Right lung (tissue), 10 donors: ENCODE measurements at places on chromosomes 1 and 21.

DNA sequence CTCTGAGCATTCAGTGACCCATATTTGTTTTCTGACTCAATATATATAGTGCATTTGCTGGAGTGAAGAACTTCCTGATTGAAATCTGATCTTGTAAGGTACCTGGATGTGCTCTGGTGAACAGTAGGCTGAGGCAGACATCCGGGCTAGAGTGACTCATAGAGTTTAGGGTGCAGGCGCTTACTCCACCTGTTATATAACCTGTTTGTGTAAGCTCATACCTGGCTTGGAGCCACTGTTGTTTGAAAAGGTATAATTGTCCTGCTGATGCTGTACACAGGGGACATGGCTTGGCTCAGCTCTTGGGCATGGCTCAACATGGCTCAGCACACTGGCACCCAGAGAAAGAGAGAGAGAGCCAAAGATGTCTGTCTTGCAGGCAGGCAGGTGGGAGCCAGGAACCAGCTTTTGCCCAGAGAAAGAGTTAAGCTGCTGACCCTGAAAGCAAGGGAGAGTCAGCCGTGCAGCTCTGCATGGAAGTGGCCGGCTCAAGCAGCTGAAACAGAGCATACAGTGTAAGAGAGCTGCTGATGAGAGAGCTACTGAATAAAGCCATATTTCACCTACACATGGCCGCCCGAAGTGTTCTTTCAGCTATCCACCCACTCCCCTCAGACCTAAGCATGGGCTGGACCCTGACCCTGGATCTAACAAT is 43.2 kb downstream of the GJA5 start:
- DNase-seq = no peak

- no peak for DNase-seq
Measured at GRCh38 chr1:36941316-36941978, 92.9 kb downstream of the GRIK3 start.

- DNase-seq = no peak
Measured at GRCh38 chr1:244057474-244058385, 6.6 kb downstream of the ZBTB18 start.

DNA sequence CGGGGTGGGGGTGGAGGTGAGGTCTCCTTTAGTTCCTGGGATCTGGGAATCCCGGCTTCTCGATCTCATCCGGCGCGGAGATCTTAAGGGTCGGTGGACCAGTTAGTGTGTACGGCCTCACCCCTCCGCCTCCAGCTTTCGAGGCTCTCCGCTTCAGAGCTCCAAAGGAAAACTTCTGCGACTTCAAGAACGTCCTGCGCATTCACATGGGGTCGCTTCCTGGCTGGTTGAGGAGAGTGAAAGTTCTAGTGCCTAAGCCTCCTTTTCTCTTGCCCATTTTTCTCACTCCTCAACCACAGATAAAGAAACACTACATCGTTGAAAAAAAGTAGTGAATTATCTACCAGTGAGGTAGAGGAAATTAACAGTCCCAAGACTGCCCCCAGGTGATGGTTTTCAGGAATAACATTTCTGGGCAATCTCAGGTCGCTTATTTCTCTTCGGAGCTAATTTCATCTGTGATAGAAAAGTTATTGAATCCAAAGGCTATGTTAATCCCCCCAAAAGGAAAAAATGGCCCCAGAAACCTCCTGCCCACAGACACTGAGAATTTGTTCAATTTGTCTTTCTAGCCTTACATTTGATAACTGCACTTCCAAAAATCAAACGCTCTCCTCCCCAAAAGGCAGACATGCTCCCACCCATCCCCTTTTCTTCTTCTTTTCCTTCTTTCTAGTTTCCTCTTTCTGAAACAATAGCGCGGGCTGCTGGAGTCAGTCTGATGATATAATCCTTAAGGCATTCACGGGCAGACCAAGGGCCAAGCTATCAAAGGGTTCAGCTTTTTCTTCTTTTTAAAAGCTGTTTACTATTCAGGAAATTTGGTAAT is 20.6 kb upstream of the TBX15 start:
- peak; percentile 60 for DNase-seq

DNA sequence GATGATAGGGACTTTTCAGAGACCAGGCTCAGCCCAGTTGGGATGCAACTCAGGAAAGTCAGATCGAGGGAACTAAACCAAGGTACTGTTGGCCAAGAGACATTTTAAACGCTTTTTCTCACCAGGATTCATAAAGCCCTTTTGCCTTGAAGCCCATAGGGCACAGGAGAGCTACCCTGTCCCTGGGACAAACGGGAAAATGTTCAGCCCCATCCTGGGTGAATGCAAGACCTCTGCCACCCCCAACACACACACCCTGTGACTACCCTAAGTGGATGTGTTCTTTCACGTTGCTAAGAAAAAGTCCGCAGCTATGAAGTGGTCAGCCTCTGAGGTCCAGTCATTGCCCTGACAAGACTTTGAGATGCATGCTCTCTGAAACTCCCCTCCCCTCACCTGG is 58.4 kb downstream of the ITPKB start:
- no peak for DNase-seq

- DNase-seq = no peak
Measured at GRCh38 chr1:156821801-156822200, 5.2 kb upstream of the SH2D2A start.

GRCh38 chr1:32247983-32248889 is 1.2 kb downstream of the FAM167B start:
- peak; percentile 38 for DNase-seq

GRCh38 chr1:167186771-167187170 is 33.9 kb upstream of the POU2F1 start:
- no peak for DNase-seq

DNA sequence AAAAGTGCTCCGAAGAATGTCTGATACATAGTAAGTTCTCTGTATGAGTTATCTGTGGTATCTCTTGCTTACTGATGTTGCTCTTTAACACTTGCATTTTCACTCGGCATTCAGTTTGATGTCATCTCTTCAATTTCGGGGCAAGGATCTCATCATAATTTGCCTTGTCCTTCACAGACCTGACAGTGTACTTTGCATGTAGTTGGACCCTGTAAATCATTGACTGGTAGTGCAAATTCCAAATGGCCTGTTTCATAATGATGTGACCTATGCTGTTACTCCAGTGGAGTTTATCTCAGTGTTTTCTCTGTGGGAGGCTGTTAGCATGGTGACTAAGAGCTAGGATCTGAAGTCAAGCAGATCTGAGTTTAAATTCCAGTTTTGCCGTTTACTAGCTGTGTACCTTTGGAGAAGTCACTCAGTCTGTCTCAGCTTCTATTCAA is 34.2 kb upstream of the ABCD3 start:
- peak; percentile 24 for DNase-seq

GRCh38 chr1:93093332-93094006 is 14.4 kb downstream of the MTF2 start:
- DNase-seq = no peak

GRCh38 chr1:180155182-180155682 is 563 bp downstream of the QSOX1 start:
- DNase-seq = no peak

DNA sequence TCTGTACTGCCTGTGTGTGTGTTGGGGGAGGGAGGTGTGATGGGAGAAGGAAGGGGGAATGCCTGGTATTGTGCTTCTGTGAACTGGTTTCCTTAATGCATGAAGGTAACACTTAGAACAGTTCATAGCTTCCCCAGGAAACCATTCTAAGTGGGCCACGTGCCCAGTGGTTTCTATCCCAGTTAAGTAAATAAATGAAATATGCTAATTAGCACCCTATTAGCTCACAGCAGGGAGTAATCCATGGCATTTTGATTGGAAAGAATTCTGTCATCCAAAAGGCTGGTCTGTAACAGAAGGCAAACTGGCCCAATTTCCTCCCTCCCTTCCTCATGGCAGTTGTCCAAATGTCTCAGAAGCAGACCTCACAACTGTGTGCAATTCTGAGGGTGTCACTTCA is 199.3 kb downstream of the TTLL7 start:
- peak; percentile 27 for DNase-seq

DNA sequence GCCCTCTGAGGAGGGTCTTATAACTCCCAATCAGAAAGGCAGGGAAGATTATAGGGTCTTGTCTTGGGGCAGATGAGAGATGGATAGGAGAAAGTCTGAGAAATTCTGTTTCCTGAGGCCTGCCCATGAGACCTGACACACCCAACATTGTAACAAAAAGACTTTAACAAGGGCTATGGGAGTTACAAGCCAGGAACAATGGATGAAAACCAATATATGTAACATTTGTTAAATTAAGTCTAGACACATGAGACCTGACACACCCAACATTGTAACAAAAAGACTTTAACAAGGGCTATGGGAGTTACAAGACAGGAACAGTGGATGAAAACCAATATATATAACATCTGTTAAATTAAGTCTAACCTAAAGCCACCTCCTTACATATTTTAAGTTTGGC is 21.8 kb downstream of the NRDC start:
- no peak for DNase-seq

- DNase-seq = peak; percentile 85
Measured at GRCh38 chr1:54273092-54273794, 73.3 kb downstream of the MRPL37 start.
